NCI-H1105 (cell line): ENCODE measurements at places on chromosomes 6 and 20.

GRCh38 chr20:8356806-8357205 is 224.7 kb downstream of the PLCB1 start:
- no peak for DNase-seq

DNA sequence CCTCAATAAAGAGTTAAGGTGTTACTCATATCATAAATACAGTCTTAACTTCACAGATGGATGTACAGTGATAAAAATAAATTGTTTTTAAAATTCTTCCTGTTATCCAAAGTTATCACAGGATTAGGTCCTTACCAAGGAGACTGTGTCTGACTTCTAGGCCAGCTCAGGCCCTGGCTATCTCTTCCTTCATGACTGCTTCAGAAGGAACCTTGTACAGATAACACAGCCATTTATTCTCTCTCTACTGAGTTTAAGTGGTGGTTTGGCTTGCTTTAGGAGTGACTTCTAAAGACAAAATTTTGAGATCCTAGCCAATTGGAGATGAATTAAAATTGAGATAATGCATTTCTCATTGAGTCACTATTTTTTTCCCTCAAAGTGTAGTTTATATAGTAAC is 40.8 kb upstream of the RNF182 start:
- no peak for DNase-seq

DNA sequence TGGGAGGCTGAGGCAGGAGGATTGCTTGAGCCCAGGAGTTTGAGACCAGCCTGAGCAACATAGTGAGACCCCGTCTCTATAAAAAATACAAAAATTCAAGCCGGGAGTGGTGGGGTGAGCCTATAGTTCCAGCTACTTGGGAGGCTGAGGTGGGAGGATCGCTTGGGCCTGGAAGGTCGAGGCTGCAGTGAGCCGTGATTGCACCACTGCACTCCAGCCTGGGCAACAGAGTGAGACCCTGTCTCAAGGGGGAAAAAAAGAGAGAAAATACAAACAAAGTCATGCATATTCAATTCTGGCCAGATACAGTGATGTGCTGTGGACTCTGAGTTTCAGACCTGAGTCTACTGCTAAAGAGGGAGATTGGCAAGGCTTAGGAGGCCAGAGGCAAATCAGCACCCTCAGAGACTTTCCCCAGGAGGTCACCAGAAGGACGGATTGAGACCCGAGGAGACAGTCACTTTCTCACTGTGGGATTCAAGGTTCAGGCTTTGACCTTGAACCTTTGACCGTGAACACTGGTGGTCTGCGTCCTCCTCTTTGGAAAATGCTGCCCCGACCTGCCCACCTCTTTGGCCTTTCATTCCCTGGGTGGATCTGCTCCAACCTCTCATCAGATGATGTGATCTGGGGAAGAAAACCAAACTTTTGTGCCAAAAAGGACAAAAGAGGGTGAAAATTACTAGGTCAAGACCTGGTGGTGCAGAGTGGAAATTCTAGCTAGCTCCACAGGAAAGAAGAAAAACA is 31.2 kb downstream of the TGM2 start:
- DNase-seq: no peak

DNA sequence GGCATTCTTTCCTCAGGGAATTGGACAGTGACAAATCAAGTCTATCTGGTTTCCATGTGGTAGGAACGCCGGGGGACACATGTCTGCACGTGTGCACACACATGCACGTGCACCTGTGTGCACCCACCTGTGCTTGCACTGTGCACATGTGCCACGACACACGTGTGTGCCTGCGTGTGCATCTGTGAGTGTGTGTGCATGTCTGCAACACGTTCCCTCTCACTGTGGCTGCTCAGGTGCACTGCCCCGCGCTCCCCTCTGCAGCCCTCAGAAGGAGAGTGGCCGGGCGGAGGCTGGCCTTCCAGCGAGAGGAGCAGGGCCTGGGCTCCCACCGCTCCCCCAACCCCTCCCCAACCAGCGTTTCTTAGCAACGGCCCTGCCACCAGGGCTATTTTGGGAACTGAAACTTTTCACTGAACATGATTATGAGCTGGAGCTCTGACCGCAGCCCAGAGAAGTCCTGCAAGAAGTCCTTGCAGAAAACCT is 147.8 kb downstream of the PHACTR3 start:
- DNase-seq: no peak

- no peak for DNase-seq
Observed at GRCh38 chr6:148629181-148629580, 117.6 kb upstream of the UST start.

- no peak for DNase-seq
Observed at GRCh38 chr6:4924661-4925271, 79.1 kb downstream of the RPP40 start.

DNA sequence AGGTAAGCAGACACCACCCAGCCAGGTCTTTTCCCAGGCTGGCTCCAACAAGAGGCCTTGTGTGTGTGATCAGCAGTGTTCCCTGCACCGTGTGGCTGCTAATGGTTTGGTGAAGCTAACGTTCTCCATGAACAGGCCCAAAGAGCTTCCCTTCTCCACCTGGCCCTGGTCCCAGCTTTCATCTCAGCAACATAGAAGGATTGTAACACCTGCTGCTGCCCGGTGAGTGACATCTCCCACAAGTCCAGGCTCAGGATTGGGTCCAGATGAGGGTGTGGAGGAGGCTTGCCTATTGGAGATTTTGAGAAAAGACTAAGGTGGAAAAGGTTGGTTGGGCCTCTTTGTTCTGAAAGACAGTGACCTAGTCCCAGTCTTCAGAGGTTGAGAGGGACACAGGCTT is 89.6 kb downstream of the TMEM242 start:
- peak; percentile 31 for DNase-seq

DNA sequence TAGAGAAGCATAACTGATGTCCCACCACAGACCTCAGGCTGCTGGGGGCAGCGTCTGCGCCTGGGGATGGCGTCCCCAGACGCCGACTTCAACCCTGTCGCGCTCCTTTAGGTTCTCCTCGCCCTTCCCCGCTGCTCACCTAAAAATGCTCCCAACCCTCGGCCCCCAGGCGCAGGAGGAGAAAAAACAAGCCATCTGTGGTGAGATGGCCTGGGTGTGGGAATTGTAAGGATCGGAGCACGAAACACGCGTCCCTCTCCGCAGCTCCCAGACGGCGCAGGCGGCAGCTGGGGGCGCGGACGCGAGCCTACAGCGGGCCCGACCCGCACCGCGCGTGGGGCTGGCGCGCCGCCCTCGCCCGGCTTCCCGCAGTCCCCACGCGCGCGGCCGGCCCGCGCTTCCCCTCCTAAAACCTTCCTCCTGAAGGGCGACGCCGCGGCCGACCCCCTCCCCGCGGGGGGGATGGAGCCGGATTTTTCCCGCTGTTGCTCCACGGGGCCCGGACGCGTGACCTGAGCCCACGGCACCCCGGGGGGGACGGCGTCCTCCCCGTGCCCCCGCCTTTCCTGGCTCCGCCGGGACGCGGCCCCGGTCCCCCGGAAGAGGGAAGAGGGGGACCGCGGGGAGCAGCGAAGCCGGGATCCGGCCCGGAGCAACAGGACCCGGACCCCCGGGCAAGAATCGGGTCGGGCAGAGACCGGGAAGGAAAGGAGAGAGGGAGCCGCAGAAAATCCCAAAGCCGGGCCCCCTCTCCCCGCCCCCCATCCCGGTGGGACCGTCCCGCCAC is 611 bp downstream of the EPB41L2 start:
- DNase-seq: no peak

DNA sequence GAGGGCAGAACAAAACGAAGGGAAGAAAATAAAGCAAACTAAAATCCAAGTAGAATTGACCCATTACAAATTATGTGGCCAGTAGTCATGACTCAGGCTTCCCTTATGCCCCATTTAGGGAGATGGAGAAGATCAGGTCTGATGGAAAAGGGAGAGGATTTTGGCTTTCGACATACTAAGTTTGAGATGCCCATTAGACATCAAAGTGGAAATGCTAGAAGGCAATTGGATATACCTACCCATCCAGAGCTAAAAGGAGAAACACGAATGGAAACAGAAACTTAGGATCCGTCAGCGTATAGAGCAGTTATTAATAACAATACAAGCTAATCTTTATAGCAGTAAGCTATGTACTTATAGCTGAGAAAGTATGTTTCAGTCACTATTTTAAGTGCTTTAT is 4.8 kb downstream of the TRPC4AP start:
- no peak for DNase-seq

DNA sequence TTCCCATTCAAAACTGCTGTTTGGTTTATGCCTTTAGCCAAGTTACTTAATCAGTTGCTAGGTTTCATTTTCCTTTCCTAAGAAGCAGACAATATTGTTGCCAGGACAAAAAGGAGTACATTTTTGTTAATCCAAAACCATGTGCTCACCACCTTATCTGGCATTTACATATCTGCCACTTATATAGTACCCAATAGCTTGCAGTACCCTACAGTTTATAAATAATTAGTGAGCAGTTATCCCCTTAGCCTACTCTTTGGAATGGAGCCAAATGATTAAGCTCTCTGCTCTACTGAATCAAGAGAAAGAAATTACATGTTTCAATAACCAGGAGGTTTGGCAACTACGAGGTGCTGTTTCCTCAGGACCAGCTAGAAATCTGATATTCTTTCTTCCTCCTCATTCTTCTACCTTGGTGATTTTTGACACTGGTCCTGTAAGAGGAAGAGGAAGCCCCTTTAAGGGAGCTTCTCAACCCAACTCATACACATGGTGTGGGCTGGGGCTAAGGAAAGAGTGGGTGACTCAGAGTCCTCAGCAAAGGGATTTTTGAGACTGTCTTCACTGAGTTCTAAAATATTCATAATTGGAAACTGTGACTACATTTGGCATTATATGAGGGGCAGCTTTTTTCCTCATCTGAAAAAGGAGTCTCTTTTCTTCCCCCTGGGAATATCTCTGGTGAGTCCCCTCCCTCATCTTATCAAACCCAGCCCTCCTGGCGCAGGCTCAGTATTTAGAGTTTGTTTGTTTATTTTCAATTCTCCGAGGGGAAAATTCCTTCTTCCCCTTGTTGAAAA is 1.5 kb downstream of the ZNFX1 start:
- DNase-seq: peak; percentile 95
